Activated CD8-positive, alpha-beta memory T cell treated with anti-CD3 and anti-CD28 coated beads for 36 hours (primary cell): ENCODE measurements at places on chromosomes 3 and 15. TPM values are rescaled to one million over a fixed set of nuclear protein-coding genes. Genes with fewer than 3 reads are reported as not detected.

ARGFX gene
- total RNA-seq = not detected

HEG1 gene
- 27.0 TPM for total RNA-seq

NME9 gene
- not detected for total RNA-seq

CHST2 gene
- 4.3 TPM for total RNA-seq

CDHR4 gene
- not detected for total RNA-seq

ITIH1 gene
- total RNA-seq = not detected

ATP8B4 gene
- total RNA-seq = 16.3 TPM
